ENCODE measurements at places on chromosomes 7 and 10.
A peak's percentile ranks its signal among the peaks of the same experiment; 100 is the strongest.

- no peak overlapping the region for H3K4me3 ChIP-seq
- no peaks in the 10 kb centered on the region for H3K27me3 ChIP-seq
- DNase-seq: no peak
- H3K36me3 ChIP-seq: no peaks in the 10 kb centered on the region
- no peaks in the 10 kb centered on the region for H3K4me1 ChIP-seq
Measured at GRCh38 chr10:33434933-33435332, 100.5 kb upstream of the NRP1 start.

- peaks cover 25% of the 10 kb centered on the region for H3K27me3 ChIP-seq
- no peaks in the 10 kb centered on the region for H3K4me1 ChIP-seq
- H3K27ac ChIP-seq: no peak overlapping the region
- H3K4me3 ChIP-seq: no peak overlapping the region
- H3K36me3 ChIP-seq: no peaks in the 10 kb centered on the region
Measured at GRCh38 chr10:133070810-133071209, 16.9 kb upstream of the ADGRA1 start.

DNA sequence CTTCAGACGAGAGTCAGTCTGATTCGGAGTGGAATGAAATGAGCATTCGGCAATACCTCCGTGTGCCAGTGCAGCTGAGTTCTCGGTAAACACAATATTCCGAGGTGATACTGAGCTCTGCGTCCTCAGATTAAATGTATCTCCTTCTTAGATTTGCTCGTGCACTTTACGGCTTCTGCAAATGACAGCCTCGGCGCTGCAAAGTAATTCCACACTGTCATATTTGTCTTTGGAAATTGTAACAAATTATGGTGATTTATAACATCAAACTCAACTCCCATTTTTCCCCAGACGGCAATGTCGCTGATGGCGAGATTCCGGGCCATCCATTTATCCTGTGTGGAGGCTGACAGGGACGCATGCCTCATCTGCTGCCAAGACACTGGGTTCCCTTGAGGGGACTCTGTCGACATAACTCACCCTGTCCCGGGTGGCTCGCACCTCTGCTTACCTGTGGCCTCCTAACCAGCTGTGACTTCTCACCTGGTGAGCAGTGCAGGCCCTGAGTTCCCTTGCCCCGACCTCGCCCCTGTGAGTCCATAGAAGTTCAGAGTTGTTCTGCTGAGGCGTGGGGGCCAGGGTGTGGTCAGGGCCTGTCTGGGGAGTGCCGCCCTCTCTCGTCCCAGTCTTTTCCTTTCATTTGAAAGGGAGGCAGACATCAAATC is 201.9 kb downstream of the ADARB2 start:
- H3K4me3 ChIP-seq: no peak overlapping the region
- peaks cover 76% of the 10 kb centered on the region for H3K27me3 ChIP-seq
- DNase-seq: no peak
- no peaks in the 10 kb centered on the region for H3K4me1 ChIP-seq

GRCh38 chr7:34758111-34758601 is 100.1 kb downstream of the NPSR1 start:
- no peak overlapping the region for H3K4me3 ChIP-seq
- no peak for DNase-seq
- H3K36me3 ChIP-seq: no peaks in the 10 kb centered on the region

GRCh38 chr7:46213154-46213537 is 292.1 kb upstream of the IGFBP3 start:
- H3K4me3 ChIP-seq: no peak overlapping the region
- DNase-seq: no peak
- H3K27ac ChIP-seq: no peak overlapping the region
- no peaks in the 10 kb centered on the region for H3K36me3 ChIP-seq
- H3K27me3 ChIP-seq: no peaks in the 10 kb centered on the region

GRCh38 chr7:105773030-105773460 is 103.4 kb downstream of the ATXN7L1 start:
- no peak overlapping the region for H3K4me3 ChIP-seq
- peaks cover 34% of the 10 kb centered on the region for H3K4me1 ChIP-seq
- H3K27ac ChIP-seq: no peak overlapping the region
- DNase-seq: no peak

GRCh38 chr10:72318418-72319262 is 36.1 kb downstream of the DNAJB12 start:
- peak overlapping the region; percentile 45 for H3K4me3 ChIP-seq
- H3K4me1 ChIP-seq: peaks cover 46% of the 10 kb centered on the region
- no peak for DNase-seq
- H3K27ac ChIP-seq: peak overlapping the region; percentile 96

Data from A673 (cell line).